IMR-90 (cell line): ENCODE measurements at places on chromosomes 13 and 19. TPM values are rescaled to one million over a fixed set of nuclear protein-coding genes. Genes with fewer than 3 reads are reported as not detected.

- no peak for DNase-seq
These were observed 6.9 kb downstream of the F10 start for GRCh38 chr13:113129480-113129879.

- no peak for DNase-seq
These were observed 1.7 kb upstream of the BCAM start for GRCh38 chr19:44807162-44807561.

DNA sequence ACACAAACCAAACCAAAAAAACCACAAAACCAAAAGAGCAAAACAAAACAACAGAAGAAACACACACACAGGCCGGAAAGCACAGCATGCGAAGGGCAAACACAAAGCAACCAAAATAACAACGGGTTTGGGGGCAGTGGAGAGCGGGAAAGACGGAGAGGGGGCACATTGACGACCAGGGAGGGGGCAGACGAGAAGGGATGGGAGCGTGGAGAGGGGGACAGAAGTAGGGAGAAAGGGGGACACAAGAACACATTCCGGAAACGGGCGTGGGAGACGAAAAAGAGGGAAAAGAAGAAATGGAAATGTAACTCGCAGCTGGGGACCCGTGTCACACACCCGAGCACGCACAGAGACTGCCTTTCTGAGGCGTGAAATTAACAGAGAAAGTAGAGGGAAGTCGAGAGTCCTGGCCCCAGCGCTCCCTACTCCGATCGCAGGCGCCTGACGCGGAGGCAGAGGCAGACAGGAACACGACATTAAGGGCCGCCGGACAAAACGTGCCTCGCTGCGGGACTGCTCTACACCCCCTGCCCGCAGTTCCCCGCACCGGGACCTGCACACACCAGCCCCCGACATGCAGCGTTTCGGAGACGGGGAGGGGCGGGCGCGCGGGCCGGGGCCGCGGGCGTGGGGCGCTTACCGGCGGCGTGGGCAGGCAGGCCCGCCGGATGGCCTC is 652 bp downstream of the POU4F1 start:
- no peak for DNase-seq

DNA sequence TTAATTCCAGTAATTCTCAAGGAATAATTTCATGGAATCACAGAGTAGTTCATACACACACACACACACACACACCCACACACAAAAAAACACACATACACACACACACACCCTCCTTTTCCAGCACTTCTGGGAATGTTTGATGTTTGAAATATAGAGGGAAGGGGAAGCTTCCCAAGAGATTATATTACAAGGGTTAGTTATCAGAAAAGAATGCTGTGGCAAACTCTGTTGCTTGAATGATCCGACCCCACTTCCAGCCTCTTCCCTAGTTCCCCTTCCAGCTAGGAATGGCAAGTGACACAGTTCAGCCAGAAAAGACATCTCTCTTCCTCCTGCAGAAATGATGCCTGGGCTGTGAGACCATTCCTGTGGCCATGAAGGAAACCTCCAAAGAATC is 49.9 kb downstream of the KCTD12 start:
- DNase-seq, result peak; percentile 70

DNA sequence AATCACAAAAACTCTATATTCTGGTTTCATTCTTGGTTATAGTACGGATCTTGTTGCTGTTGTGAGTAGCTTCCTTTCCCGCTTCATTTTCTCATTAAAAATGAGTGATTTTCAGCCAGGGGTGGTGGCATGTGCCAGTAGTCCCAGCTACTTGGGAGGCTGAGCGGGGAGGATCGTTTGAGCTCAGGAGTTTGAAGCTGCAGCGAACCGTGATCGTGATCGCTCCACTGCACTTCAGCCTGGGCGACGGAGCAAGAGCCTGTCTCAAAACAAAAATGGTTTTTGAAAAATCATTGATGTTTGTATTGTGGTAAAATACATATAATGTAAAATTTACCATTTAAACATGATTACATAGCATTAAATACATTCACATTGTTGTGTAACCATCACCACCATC is 71.6 kb upstream of the TM9SF2 start:
- no peak for DNase-seq

GRCh38 chr19:18170714-18171255 is 2.8 kb upstream of the IFI30 start:
- DNase-seq, result no peak

DNA sequence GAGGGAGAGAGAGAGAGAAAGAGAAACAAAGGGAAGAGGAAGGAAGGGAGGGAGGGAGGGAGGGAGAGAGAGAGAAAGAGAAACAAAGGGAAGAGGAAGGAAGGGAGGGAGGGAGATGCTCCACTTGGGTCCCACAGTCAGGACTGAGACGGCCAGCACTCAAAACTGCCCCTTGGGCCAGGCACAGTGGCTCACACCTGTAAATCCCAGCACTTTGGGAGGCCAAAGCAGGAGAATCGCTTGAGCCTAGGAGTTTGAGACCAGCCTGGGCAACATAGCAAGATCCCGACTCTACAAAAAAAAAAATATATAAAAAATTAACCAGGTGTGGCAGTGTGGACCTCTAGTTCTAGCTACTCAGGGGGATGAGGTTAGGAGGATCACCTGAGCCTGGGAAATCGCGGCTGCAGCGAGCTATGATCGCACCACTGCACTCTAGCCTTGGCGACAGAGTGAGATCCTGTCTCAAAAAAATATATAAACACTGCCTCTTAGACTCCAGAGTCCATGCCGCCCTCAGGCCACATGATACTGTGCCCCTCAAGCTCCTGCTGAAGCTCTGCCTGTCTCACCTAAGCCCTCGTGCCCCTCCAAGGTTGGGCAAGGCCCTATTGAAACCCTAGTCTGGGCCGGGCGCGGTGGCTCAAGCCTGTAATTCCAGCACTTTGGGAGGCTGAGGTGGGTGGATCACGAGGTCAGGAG is 8.4 kb downstream of the ARRDC2 start:
- DNase-seq, result no peak

DNA sequence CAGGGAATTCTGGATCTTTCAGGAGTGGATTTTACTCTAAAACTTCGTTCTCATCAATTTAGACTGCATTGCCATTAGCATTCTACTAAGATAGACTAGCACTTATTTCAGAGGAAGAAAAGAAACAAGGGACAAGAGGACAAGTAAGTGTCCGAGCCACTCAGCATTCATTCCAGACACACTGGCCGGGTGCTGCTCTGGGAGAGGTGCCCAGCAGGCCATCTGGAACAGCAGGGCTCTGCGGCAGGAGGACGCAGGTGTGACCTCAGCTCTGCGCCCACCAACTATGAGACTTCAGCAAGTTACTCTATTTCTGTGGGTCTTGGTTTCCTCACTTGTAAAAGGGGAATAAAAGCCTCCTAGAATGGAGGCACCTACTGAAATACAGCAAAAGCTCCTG is 4.2 kb downstream of the EPS15L1 start:
- DNase-seq, result no peak

GRCh38 chr19:5333581-5334365 is 6.8 kb downstream of the PTPRS start:
- DNase-seq, result no peak

DNA sequence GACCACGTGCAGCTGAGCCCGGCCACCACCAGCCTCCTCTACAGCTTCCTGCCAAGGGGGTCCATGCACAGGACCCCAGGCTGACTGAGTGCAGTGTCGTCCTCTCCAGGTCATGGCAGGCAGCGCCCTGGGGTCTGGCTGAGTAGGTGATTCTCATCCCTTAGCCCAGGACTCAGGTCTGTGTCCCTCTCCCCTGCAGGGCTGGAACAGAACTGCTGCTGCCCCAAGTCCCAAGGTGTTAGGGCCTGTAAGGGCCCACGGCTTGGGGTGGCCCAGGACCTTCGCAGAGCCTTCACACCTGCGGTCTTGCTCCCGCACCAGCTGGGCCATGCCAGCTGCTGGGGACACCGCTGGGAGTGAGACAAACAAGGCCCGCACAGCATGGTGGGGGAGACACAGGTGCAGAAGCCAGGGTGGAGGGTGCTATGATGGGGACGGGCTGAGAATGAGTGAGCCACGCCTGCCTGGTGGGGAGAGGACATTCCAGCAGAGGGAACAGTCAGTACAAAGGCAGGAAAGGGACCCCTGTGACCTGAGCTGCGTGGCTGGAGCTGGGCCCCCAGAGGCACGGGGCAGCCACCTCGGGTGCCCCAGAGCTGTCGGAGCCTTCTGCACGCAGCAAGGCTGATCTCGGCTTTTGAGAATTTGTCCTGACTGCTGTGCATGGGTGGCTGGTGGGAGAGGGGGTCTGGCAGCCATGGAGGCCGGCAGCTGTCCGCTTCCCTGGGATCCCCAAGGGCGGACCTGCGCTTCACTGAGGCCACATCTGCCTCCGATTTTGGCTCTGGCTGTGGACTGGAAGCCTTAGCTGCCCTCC is 11.9 kb downstream of the PLEKHF1 start:
- no peak for DNase-seq

ZNF790 gene
- 4.3 and 6.4 TPM in 2 replicates for total RNA-seq

- no peak for DNase-seq
These were observed 6.9 kb upstream of the ZNF580 start for GRCh38 chr19:55633861-55634260.

ANKRD24 gene
- total RNA-seq, result 0.18 and 0.28 TPM in 2 replicates

GRCh38 chr13:37109051-37109678 is 3.7 kb upstream of the CSNK1A1L start:
- peak; percentile 62 for DNase-seq

DNA sequence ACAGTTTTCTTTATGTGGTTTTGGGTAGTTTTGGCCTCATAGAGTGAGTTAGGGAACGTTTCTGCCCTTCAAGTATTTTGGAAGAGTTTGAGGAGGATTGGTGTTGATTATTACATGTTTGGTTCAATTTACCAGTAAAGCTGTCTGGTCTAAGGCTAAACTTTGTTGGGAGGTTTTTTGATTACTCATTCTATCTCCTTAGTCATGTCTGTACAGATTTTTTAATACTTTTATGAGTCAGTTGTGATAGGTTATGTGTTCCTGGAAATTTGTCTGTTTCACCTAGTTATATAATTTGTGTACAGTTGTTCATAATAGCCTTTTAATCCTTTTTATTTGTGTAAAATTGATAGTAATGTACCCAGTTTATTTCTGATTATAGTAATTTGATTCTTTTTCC is 20.4 kb downstream of the RNF17 start:
- no peak for DNase-seq

ZNF181 gene
- 7.5 and 11.1 TPM in 2 replicates for total RNA-seq

- DNase-seq, result peak; percentile 84
These were observed 66.1 kb upstream of the FRY start for GRCh38 chr13:31965361-31966066.

- DNase-seq, result no peak
These were observed 38.3 kb downstream of the AP1M1 start for GRCh38 chr19:16235811-16236652.

GRCh38 chr19:33778089-33778791 is 18.4 kb upstream of the KCTD15 start:
- peak; percentile 61 for DNase-seq

DNA sequence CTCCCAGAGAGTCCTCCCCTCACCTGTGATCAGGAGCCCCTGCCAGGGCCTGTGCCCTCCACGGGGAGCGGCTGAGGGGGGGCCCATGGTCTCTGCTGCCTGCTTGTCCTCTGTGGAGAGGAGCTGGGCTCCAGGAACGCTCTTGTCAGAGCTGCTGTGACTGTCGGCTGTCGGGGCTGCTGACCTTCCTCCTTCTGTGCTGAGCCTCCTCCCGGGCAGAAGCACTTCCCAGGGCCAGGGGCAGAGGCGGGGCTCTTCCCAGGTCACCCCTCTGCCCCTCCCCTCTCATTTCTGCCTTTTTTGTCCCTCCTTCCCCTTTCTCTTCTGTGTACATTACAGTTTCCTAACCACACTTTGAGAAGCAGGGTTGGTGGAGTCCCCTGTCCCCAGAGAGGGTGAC is at the start of gene CEACAM4:
Gene CEACAM4, minus strand, starts transcription at position 198 of the 400 bp plus-strand sequence. Its CDS starts 111 bp downstream, at position 87.
- DNase-seq, result no peak

DNA sequence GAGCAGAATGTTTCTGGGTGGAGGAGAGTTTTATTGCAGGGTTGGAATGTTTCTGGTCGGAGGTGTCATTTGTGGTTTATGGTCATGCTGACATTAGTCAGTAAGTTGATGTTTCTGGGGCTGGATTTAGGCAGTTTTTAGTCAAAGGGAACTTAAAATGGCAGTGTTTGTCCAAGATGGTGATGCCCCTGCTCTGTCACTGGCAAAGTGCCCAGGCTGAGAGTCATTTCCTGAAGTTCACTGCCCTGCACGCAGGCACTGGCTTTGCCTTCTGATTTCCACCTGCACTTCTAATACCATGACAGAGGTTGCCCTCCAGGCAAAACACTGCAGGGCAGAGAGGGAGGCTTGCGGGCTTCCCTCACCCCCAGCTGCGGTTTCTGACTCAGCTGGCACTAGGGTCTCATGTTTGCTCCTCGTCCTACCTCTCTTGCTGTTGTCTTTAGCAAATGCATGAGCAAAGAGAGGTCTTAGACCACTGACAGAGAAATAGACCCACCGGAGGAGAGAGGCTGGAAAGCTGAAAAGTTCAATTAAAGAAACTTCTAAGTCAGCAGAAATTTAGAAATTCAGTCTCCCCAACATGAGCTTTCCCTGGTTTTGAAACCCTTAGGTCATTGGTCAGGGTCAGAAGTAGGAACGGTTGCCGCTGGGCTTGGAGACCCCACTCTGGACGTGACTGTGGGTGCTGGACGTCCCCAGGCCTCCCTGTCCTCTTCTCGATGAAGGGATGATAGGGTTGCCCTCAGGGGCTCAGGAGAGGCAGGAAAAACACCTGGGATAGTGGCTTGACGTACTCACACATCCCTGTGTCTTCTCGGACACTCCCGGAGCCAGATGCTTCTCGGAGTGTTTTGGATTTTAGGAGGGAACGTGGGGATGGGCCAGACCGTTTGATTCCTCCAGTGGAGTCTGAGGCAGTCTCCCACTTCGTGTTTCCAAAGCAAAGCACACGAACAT is 26.3 kb downstream of the TMEM255B start:
- peak; percentile 74 for DNase-seq

GRCh38 chr13:19382111-19382510 is 179.2 kb downstream of the TPTE2 start:
- DNase-seq, result no peak

GRCh38 chr13:78137404-78138142 is 218.9 kb upstream of the EDNRB start:
- peak; percentile 72 for DNase-seq

GRCh38 chr19:54138489-54139256 is 1.1 kb downstream of the CNOT3 start:
- DNase-seq, result no peak

DNA sequence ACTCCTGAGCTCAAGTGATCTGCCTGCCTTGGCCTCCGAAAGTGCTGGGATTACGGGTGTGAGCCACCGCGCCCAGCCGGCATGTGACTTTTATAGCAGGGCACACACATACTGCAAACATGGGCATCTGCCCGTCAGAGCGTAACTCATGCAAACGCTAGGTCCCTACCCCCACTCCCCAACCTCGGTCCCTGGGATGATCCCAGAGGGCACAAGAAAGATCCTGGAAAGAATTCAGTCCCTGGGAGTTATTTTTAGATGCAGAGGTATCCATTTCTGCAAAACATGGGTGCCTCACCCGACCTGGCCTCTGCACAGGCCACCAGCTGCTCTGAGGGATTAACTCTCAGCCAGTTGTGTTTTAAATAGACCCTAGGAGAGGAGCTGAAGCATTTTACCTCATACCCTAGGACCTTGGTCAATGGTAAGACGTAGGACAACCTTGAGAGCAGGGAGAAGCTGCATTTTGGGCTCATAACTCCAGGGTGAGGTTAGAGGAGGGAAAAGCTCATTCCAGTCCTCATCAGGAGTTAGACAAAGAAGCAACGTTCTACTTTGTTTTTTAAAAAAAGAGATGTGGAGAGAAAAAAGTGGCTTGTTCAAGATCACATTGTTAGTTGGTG is 10.8 kb downstream of the TMEM38A start:
- no peak for DNase-seq
